ENCODE measurements at places on chromosomes 5 and 9.

DNA sequence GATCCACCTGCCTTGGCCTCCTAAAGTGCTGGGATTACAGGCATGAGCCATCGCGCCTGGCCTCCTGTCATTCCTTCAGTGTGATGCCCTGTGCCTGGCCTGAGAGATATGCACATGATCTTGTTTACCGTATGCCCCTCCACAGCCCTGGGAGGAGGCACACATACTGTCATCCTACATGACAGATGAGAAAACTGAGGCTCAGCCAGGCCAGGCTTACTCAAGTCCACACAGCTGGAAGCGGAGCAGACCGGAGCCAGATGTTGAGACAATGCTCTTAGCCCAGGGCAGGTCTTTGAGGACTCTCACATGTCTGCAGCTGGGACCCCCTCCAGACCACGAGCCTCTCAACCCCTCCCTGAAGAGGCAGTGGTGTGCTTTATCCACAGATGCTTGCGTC lies 38.7 kb upstream of the SH3PXD2B start:
- no peak for DNase-seq

DNA sequence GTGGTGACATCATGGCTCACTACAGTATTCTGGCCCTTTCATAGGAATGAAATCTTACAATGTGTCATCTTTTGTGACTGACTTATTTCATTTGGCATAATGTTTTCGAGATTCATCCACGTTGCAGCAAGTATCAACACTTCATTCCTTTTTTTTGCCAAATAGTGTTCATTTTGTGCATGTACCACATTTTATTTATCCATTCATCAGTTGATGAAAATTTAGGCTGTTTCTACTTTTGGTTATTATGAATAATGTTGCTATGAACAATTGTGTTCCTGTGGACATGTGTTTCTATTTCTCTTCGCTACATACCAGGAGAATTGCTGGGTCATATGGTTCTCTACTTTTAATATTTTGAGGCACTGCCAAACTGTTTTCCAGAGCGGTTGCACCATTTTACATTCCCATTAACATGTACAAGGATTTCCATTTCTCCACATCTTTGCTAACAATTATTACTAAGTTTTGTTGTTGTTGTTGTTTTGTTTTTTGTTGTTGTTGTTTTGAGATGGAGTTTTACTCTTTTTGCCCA lies 43.5 kb downstream of the RMI1 start:
- DNase-seq = no peak

GRCh38 chr5:154546719-154547118 lies 68.7 kb upstream of the HAND1 start:
- no peak for DNase-seq

DNA sequence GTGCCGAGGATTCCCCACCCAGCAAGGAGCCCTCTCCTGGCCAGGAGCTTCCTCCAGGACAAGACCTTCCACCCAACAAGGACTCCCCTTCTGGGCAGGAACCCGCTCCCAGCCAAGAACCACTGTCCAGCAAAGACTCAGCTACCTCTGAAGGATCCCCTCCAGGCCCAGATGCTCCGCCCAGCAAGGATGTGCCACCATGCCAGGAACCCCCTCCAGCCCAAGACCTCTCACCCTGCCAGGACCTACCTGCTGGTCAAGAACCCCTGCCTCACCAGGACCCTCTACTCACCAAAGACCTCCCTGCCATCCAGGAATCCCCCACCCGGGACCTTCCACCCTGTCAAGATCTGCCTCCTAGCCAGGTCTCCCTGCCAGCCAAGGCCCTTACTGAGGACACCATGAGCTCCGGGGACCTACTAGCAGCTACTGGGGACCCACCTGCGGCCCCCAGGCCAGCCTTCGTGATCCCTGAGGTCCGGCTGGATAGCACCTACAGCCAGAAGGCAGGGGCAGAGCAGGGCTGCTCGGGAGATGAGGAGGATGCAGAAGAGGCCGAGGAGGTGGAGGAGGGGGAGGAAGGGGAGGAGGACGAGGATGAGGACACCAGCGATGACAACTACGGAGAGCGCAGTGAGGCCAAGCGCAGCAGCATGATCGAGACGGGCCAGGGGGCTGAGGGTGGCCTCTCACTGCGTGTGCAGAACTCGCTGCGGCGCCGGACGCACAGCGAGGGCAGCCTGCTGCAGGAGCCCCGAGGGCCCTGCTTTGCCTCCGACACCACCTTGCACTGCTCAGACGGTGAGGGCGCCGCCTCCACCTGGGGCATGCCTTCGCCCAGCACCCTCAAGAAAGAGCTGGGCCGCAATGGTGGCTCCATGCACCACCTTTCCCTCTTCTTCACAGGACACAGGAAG lies 120.2 kb downstream of the RGS3 start:
- no peak for DNase-seq

DNA sequence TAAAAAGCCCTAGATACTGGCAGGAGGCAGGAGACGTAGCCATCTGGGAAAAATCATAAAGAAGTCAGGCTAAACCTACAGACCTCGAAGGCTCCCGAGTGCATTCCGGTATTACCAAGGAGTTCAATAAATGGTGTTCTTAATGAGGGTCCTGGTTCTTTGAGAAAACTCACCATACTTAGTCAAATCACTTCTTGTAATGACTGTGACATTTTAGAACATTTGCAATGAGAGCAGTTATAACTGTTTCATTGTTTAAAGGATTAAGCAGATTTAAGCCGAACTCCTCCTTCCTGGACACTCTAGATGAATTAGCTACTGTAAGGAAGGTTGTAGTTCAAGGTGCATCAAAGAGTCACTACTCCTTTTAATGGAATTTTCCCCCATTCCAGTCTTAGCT lies 67.8 kb downstream of the EFNA5 start:
- no peak for DNase-seq

DNA sequence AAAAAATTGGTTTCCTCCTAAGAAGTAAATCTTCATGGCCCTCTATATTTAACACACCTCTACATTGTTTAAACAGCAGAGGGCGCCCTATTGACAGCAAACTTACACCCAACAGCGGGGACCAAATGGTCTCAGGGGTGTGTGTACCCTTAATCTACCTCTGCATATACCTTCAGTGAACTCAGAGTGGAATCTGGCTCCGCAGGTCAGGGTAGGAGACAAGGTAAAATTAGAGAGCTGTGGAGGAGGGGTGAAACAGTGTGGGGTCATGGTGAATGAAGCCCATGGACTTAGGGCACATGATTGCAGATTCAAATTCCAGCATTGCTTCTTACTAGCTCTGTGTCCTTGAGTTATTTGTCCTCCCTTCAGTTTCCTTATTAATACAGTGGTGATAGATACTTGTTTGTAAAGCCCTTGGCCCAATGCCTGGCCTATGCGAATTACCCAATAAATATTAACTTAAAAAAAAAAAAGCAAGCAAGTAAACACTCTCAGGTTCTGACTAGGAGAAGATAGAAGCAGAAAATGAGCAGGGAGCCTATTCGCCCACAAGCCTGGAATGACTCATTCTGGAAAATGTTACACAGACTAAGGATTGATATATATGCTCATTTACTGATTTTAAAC lies 122.9 kb downstream of the CAVIN4 start:
- DNase-seq = no peak

- DNase-seq = no peak
Observed at GRCh38 chr5:32298059-32298415, 14.7 kb downstream of the MTMR12 start.

- no peak for DNase-seq
Observed at GRCh38 chr9:104885818-104886709, 41.9 kb downstream of the ABCA1 start.

DNA sequence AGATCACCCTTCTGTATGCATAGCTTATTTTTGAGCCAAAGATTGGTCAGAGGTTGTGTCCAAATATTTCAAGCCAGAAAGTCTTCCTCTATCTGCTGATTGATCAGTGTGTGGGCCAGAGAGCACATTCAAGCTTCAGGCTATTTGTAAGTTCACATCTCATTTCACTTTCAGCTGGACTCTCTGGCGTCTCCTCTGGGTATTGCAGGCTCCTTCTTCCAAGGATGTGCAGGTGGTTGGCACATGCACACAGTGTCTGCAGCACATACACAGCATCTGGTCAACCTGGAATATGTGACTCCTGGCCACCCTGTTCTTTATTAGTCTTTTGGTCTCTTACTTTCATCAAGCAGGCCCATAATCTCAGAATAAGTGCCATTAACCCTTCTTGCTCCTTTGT lies 516.1 kb downstream of the ANXA1 start:
- DNase-seq = no peak

DNA sequence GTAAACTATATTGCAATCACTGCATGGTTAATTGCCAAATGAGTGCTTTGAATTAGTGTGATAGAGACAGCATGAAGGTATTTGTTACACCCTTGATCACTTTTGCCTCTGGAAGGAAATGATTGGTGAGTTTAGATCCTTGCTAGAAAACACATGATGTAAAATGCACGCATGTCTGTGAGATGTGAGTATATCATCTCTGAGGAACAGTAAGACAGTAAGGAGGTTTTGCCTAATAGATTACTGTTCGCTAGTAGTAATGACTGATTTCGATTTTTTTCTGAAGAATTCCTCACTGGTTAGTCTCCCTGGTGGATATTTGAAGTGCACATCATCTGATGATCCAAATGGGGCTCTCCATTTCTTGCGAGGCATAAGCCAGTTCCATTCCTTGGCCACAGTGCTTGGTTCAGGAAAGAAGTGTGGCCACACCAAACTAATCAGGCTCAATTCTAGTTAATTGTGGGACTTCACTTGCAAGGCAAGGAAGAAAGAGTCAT lies 156.4 kb upstream of the ADRA1B start:
- DNase-seq = no peak

GRCh38 chr5:135071311-135071710 lies 37.3 kb upstream of the PITX1 start:
- DNase-seq = no peak

DNA sequence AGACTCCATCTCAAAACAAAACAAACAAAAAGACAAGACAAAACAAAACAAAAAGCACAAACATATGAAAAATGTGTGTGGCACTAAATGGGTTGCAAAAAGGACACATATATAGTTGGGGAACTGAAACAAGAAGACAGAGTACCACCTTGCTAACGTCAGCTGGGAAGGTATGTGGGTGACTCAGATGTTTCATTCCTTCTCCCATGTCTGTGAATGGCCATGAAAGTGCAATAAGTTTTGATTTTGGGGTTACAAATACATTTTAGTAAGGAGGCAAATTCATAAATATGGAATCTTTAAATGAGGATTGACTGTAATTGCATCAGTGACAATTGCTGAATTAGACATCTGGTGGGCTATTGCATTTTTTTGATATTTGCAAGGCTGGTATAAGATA lies 81.6 kb upstream of the KLF4 start:
- DNase-seq = no peak

- DNase-seq = no peak
Observed at GRCh38 chr5:32545102-32545800, 40.1 kb upstream of the SUB1 start.

DNA sequence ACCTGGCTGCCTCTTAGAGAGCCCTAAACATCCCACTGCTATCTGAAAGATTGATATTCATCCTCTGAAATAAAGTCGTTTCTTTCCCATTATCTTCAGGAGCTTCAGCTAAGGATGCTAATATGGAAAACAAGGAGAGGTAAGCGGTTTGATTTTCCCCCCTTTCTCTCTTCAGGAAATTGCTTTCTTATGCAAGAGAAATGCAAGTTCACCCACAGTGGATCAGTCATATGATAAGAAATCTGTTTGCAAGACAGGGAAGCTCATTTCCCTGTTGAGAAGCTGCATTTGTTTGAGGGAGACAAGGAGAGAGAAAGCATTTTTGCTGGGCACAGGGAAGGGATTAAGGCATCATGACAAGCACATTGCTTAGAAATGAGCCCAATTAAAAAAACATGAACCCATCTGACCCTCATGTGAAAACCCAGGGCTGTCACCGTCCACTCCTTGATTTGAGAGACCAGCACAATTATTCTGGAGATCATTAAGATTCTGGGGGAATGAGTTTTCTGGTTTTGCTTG lies 53.7 kb upstream of the BOD1 start:
- no peak for DNase-seq

- DNase-seq = no peak
Observed at GRCh38 chr5:123083298-123083697, 5.7 kb upstream of the PRDM6 start.

GRCh38 chr5:57817001-57817453 lies 334.4 kb upstream of the ACTBL2 start:
- DNase-seq = no peak

DNA sequence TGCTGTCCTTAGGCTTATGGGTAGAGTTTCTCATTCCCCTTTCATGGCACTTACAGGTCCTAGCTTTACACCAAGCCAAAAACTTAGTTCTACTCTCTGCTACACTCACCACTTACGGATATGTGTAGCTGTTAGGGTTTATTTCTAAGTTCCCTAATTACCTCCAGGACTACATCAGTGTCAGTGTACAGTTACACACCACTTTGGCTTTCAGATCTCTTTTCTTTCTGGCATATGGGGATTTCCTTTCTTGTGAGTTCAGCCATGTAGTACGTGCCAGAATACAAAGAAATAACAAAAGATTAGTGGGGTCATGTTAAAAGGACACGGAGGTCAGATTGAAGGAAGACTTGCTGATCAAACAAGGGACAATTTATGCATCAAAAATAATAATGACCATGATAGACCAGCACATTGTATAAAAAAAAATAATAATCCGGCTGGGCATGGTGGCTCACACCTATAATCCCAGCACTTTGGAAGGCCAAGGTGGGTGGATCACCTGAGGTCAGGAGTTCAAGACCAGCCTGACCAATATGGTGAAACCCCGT lies 41.8 kb downstream of the LYRM7 start:
- no peak for DNase-seq

- DNase-seq = no peak
Observed at GRCh38 chr5:57778501-57779091, 296.0 kb upstream of the ACTBL2 start.

GRCh38 chr5:120465436-120465961 lies 1.4 kb downstream of the PRR16 start:
- DNase-seq = no peak

DNA sequence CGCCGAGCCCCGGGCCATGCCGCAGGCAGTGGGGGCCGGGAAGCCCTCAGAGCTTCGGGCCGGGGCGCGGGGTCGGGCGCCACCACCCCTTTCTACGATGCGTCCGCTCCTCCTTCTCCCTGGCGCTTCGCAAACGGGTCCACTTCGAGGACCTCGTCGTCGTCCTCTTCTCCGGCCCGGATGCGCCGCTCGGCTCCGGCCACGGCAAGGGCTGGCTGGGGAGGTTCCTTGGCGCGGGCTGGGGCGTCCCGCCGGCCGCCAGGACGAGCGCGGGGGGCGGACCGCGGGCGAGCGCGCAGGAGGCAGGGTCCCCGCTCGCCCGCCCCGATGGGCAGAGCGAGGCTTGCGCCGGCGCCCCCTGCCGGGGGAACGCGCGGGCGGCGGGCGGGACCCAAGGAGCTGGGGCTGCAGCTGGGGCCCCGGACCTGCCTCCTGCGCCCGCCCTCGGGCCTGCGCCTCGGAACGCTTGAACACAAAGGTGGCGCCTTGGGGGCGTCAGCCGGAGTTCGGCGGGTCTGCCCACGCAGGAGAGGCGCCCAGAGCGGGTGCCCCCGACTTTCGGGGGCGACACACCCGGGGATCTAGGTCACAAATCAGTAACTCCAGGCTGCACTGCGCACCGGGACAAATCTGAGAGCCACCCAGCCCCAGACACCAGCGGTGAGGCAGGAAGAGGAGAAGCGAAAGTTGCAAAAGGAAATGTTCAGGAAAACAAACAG lies at the start of gene ROR2:
ROR2 (minus strand) TSS at position 283 of the 719 bp plus-strand sequence.
- DNase-seq = peak; percentile 39

GRCh38 chr5:142133330-142134206 lies 25.0 kb downstream of the NDFIP1 start:
- DNase-seq = no peak

GRCh38 chr5:1505506-1506241 lies 18.1 kb downstream of the LPCAT1 start:
- DNase-seq = no peak
